Amniotic epithelial cell (primary cell): ENCODE measurements at places on chromosomes 12 and 14.
A peak's percentile ranks its signal among the peaks of the same experiment; 100 is the strongest.

GRCh38 chr12:11718768-11719253 is 69.3 kb downstream of the ETV6 start:
- peak; percentile 86 for DNase-seq

- no peak for DNase-seq
Observed at GRCh38 chr12:129870796-129871195, 33.0 kb downstream of the TMEM132D start.

- no peak for DNase-seq
Observed at GRCh38 chr14:31395572-31396205, 24.7 kb downstream of the HEATR5A start.

DNA sequence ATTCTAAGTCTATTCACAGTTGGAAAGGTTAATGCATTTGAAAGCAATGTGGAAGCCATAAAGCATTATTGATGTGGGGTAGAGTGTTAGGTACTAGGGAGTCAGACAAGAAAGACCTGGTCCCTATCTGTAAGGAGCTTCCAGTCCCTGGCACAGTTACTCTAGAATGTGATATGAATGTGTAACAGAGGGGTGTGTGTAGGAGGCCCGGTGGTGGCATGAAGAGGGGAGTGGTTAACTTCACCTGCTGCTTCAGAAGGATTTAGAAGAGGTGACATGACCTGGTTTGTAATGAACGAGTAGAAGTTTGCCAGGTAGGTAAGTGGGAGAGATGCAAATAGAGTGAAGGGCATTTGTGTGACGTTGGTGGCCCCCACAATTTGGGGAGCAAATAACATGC is 15.1 kb upstream of the GALNT6 start:
- no peak for DNase-seq

DNA sequence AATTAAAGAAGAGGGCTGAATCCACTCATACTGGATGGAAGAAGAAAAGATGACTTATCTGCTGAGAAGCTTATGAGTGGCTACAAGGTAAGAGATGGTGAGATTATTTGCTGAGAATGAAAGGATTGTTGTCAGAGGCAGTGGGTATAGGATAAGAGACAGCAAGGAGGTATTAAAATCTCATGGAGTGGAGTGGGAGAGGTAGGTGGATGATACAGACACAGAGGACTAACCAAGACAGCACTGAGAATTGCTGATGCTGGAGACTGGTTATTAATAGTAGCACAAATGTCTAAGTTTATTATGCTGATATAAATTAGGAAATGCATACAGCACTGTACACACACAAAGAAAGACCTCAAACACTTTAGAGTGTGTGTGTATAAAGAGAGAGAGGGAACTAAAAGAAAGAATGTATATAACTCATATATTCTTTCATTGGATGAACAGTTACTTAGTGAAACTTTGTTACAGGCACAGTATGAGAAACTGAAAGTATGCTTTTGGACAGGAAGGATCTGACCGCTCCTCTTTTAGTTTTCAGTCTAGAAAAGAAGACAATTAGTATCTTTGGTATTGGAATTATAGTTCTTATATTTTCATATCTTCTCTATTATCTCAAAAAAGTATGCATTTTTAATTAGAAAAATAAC is 543.1 kb downstream of the LRFN5 start:
- no peak for DNase-seq

DNA sequence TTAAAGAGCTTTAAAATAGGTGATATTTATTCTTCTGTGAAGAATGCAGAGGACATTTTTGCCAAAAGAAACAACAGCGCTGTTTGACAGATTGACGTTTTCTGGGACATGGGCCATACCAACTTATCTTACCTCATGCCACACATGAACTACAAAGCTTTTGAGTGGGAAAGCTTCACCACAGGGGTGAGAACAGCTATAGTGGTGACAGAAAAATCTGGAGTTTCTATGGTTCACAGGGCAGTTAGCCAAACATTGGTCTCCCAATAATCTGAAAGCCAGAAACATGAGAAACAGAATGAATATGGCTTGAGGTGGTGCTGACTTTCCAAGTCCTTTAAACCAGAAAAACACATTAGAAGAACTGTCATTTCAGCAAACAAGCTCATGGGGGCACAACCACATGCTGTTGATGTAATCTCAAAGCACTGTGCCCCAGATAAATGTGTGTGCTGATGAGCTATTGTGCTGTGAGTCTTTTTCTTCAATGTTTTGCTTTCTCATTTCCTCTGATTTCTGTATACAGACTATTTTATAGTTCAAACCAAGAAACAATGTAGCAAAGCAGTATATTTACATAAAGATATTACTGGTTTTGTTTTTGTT is 905.4 kb downstream of the SLC16A7 start:
- DNase-seq, result peak; percentile 20

- DNase-seq, result peak; percentile 88
Observed at GRCh38 chr12:25769082-25769945, 189.2 kb upstream of the RASSF8 start.

DNA sequence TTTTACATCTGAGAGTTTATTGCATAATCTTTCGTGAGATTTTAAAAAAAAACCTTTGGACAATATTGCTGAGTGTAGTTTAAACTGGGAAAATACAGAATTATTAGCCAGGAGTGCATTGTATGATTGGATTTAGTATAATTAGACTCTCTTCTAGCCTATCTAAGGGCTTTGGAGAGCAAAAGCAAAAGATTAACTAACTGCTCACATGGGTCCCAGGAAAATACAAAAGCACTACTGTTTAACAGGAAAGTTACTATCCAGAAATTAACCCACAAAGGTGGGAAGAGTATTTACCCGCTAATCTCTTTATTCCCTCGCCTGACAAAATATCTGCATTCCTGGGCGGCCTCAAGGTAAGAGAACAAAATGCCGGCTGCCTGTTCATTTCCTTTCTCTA is 309.5 kb downstream of the ATXN7L3B start:
- DNase-seq, result no peak
